ENCODE measurements at places on chromosomes 1 and 21.

- DNase-seq = peak; percentile 38
These were observed 14.0 kb upstream of the ZNF692 start for GRCh38 chr1:248872752-248873408.

DNA sequence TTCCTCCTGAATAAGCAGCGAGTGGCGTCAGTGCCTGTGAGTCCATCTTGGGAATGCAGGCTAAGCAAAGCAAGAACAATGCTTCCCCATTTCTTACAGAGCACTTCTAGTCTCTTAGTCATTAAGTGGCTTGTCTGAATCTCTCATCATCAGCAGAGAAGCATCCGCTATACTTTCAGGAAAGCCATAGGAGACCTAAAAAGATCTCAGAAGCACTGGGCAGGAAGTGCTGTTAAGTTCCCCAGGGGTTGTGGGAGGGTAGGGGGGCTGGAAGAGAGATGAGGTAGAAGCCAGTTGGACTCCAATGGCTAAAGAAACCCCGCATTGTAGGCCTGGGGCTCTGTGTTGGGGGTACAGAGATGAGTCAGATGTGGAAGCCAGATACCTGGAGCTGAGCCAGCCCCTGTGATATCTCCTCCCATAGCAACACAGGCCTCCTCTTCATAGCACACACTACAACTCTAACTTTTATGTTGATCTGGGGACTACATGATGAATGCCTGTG lies 44.9 kb downstream of the SYT6 start:
- DNase-seq = no peak

DNA sequence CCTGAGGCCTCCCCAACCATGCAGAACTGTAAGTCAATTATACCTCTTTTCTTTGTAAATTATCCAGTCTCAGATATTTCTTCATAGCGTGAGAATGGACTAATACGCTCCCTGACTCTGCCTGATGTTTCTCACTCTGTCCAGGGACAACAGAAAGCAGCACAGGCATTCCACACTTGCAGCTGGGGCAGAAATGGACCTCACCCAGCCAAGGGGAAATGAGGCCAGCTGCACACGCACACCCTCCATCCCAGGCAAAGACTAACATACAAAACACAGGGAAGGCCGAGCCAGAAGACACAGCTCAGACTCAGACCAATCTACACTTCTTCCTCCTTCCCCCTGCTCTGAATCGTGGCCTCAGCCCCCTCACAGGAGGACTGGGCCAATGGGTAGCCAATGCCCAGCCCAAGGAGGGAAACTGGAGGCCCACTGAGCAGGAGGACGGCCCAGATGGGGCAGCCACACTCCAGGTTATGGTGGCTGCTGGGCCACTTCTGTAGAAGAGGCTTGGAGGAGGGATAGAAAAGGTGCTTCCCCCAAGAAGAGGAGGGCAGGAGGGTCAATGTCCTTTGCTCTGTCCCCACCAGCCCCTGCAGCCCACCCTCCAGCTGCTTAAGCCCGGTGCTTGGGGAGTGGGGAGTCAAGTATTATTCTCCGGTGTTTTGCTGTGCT lies 228.4 kb downstream of the NPHP4 start:
- no peak for DNase-seq

DNA sequence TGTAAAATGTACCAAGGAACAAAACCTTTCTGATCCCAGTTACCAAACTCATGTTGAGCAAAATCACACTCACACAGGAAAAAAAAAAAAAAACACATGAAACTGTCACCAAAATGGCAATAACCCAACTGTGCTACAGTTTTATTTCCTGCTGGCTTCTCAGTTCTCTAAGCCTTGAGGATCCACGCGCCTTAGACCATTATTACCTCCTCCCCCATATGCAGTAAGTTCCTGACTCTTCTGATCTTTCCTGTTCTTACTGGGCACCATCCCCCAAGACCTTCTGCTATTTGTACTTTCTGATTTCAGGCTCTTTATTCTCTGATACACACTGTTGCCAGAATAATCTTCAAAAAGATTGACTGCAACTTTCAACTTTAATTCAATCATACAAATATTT lies 79.6 kb downstream of the SLC45A1 start:
- no peak for DNase-seq

- DNase-seq = no peak
These were observed 9.1 kb upstream of the CDK18 start for GRCh38 chr1:205495237-205495823.

GRCh38 chr1:221272940-221273339 lies 393.7 kb downstream of the HLX start:
- DNase-seq = no peak

GRCh38 chr1:205214756-205215155 lies 3.3 kb upstream of the DSTYK start:
- DNase-seq = no peak

GRCh38 chr1:85554630-85555327 lies 25.8 kb upstream of the CCN1 start:
- DNase-seq = no peak

- DNase-seq = no peak
These were observed 9.9 kb upstream of the ATG4C start for GRCh38 chr1:62774006-62774405.

- no peak for DNase-seq
These were observed 82.4 kb upstream of the SMYD2 start for GRCh38 chr1:214198571-214198970.

- DNase-seq = no peak
These were observed 39.2 kb downstream of the EIF2B3 start for GRCh38 chr1:44947063-44947773.

DNA sequence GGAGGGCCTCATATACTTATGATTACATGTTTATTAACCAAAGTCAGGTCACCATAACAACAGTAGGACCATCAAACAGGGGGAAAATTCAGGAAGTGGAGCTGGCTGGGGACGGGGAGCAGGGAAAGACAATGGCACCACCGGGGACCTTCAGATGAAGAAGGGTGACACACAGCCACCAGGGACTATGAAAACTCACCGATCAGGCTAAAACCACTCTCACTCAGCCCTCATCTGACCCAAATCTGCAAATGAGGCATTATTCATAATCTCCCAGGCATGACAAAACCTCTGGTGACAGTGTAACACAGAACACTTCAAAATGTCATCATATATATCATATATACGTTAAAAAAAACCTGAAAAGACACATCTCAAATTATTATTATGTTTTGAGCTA lies 11.2 kb downstream of the MKNK1 start:
- no peak for DNase-seq

GRCh38 chr1:212638492-212639151 lies 30.1 kb downstream of the ATF3 start:
- DNase-seq = no peak

GRCh38 chr1:218751208-218751948 lies 406.2 kb downstream of the TGFB2 start:
- no peak for DNase-seq

DNA sequence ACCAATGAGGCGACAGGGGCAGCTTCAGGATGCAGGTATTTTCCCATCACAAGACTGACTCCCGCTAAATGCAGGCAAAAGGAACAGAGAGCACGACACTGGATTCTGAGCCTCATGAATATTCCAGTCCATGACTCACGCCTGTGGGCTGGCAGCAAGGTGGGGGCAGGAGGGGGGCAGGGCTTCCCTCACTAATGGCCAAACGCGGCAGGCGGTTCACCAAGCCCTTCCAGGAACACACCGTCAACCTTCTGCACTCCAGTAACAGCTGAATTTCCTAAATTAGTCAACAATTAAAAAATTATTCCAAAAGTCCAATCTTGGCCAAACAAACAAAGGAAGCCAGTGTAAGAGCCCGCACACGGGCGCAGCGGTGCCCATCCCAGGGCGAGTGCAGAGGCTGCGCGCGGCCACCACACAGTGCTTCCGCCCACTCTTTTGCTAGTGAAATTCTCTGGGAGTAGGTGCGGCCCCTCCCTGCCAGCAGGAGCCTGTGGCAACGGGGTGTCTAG lies 12.5 kb upstream of the GPR153 start:
- no peak for DNase-seq

GRCh38 chr1:108634521-108634920 lies 26.4 kb downstream of the HENMT1 start:
- no peak for DNase-seq

GRCh38 chr1:36691374-36691773 lies 208.7 kb upstream of the CSF3R start:
- no peak for DNase-seq

DNA sequence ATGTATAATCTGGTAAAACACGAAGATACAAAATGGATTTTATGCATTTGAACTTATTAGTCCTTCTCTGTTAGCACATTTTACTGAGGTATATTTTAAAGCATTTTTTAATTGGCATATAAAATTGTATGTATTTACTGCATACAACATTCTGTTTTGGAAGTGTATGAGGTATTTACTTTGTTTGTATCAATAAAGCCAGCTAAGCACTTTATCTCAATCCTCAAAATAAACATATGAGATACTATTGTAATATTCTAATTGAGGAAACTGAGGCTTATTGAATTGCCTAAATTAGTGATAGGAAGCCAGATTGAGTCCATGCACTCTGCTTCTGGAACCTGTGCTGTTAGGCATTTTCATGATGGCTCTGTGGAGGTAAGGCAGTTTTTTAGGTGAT lies 65.6 kb downstream of the MTR start:
- DNase-seq = no peak

GRCh38 chr1:181630838-181631237 lies 147.5 kb downstream of the CACNA1E start:
- no peak for DNase-seq

- no peak for DNase-seq
These were observed 14.7 kb upstream of the CD2 start for GRCh38 chr1:116739371-116740012.

DNA sequence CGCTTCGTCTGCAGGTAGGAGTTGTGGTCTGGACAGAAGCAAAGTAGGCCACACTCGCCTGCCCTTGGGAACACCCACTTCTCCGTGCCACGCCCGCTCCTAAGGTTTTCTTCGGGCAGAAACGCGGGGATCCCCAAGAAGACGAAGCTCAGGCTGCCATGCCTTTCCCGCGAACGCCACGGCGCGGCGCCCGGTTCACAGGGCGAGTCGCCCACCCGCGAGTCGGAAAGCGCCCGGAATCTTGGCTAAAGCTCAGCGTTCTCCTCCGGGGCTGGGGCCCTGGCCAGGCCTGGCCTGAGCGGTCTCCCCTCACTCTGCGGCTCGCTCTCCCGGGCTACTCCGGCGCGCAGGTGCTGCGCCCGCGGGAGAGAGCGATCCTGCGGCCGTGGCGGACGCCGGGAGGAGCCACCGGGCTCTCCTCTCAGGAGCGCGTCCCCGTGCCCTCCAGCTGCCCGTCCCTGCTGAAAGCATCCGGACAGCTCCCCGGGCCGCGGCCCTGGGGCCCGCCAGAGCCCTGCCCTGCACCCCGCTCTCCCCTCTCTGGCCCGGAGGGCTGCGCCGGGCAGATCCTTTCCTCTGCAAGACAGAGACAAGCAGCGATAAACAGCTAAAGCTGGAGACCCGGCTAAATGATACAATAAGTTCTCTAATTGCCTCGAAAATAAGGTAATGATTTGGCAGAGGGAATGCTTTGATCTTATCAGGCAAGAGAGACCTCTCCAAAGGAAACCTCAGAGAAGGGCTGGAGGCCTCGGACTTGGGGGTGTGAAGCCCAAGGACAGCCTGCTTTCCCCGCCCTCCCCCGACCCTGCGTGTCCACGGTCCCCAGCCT lies 6.7 kb upstream of the WNT2B start:
- DNase-seq = peak; percentile 39

DNA sequence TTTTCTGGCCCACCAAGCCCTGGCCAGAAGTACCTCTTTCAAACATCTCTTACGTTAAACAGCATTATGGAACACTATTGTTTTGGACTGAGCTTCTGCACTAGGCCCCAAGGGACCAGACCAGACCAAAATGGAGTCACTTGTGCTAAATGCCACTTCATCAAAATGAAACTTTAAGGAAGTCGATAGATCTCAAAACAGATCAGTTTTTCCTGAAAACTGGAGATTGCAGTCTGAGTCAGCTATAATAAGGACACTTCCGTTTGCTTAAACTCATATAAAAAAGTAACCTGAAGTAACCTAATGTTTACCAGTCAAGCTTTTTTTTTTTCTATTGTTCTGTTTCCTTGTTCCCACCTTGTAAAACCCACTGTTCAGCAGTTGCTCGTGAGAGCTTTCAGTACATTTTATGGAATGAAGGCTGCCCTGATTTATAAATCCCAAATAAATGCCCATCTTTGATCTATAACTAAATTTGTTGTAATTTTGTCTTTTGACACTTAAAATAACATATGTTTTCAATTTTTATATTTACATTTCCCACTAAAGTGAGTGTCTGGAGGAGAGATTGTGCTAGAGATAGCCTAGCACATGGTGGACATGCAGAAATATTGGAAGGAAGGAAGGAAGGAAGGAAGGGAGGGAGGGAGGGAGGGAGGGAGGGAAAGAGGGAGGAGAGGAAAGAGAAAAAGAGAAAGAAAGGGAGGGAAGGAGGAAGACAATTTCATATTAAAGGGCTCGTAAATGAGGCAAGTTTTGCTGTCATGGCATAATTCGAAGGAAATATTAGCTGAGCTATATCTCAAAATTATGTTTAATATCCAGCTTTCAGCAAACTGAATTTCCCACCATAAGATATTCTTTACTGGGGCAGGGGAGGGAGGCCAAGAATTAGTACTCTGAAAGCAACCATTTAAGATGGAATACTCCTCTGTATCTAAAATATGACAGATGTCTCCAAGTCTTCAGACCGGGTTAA lies 77.0 kb upstream of the CXADR start:
- DNase-seq = no peak

DNA sequence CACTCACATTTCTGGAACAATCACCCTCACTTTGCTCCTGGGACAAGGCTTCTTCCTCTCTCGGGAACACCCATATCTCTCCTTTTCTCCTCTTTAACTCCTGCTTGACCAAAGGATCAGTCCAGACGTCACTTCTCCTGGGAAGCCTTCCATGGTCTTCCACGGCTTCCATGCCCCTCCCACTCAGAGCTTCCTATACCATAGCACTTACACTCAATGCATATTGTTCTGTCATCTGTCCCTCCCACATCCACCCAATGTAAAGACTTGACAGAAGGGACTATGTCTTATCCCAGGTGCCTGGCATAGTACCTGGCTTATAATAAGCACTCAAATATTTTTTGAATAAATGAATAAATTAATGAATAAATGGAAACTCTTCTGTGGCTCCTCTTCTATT lies 28.2 kb downstream of the CD34 start:
- DNase-seq = no peak

- DNase-seq = peak; percentile 44
These were observed 9.0 kb upstream of the FAM131C start for GRCh38 chr1:16082283-16083038.

Data from stimulated activated CD8-positive, alpha-beta memory T cell treated with anti-CD3 and anti-CD28 coated beads, Interleukin-4, amount 100 ng/mL, for 24 hours (primary cell).